ENCODE measurements at places on chromosomes 12 and 14.

GRCh38 chr14:99786511-99786989 is 6.7 kb upstream of the EML1 start:
- DNase-seq, result no peak

DNA sequence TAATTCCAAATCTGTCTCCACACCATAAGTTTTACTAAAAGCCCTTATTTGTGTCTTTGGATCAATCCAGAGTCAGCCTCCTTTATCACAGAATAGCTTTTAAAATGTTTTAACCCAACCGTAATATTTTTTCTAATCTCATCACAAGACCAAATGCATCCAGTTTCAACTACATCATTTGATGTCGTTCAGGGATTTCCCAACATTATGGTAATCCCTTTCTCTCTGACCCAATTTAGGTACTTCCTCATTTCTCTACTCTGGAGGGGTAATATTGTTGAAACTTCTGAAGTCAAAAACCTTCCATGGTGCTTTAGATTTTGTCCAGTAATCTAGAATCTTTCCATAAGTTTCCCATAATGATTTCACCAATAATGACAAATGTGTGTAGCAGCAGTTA is 596.8 kb downstream of the SOX5 start:
- DNase-seq, result no peak

DNA sequence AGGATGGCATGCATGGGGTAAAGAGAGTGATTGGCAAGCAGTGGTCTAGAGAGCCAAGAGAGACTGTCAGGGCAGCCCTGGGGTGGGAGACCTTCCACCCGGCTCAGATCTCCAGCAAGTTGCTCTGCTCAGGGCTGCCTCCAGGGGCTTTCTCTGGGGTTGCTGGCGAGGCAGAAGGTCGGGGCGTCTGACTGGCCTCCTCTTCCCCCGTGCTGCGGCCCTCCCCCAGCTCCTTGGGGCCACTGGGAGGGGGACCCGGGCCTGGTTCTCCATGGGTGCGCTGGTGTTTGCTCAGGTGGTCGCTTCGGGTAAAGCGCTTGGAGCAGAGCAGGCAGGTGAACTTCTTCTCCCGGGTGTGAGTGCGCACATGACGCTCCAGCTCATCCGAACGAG is 6.6 kb upstream of the AAAS start:
- no peak for DNase-seq

DNA sequence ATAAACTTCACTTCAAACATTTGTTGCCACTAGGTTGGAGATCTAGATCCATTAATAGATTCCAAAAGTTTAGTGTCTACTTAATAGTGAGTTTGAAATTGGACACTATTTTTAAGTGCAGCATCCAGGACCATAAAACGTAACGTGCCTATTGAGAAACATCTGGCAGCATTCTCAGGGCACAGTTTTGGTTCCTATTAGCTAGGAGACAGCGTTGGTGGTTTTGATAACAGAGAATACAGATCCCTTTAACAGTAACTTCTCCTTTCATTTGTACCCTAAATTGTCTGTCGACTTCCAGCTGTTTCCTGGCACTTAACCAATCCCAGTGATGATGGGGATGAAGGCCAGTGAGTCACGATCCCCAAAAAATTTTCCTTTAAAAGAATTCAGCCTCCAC is 25.8 kb downstream of the KCNK10 start:
- no peak for DNase-seq

DNA sequence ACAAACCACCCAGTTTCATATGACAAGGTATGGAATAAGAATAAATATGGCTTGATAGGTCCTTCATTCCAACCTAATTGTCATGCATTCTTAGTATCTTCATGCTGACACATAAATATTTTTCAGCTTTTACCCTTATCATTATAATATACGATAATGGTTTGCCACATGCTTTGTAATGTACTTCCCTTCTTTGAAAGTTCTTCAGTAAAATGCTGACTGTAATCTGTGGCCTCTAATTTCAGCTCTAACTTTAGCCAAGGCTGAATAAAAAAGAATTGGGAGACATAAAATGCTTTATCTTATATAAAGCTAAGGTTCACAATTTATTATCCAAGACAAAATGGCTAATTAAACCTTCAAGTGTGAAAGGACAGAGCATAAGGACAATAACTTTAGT is 2.6 kb upstream of the MAP4K5 start:
- DNase-seq, result no peak

GRCh38 chr12:32273063-32273522 is 126.3 kb upstream of the FGD4 start:
- no peak for DNase-seq

DNA sequence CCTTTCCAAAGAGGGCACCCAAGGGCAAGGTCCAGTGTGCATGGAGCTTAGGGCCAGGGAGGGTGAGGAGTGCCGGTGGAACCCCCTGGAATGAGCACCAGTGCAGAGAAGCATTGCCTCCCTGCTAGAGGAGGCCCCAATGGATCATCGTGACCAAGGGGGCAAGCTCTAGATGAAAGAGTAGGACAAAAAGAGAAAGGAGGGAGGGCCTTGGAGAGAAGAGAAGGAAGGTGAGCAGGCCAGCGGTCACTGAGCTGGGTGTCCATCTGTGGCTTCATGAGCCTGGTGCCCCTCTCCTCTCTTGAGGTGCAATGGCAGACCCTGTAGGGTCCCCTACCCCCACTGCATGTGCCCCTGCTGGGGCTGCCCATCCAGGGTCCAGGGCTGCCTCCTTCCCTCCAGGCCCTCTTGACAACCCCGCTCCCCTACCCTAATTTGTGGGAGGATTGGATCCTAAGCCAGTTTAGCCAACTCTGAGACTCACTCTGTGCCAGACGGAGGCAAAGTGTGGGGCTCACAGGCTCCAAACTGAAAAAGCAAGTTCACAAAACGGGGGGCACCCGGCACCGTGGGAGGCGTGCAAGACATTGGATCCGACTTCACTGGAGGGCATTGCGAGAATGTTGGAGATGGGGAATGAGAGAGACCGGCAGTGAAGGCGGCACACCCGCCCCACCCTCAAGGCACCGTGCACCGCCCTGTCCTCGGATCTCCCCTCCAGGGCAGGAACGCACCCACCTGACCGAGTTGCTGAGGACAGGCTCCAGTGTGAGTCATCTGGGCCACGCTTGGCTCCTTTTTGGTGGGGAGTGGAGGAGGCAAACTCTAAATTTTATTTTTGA is 207.5 kb downstream of the KIF26A start:
- no peak for DNase-seq

- DNase-seq, result no peak
Observed at GRCh38 chr12:76260390-76260748, 87.8 kb downstream of the BBS10 start.

- DNase-seq, result no peak
Observed at GRCh38 chr12:74818412-74818811, 280.8 kb downstream of the ATXN7L3B start.

DNA sequence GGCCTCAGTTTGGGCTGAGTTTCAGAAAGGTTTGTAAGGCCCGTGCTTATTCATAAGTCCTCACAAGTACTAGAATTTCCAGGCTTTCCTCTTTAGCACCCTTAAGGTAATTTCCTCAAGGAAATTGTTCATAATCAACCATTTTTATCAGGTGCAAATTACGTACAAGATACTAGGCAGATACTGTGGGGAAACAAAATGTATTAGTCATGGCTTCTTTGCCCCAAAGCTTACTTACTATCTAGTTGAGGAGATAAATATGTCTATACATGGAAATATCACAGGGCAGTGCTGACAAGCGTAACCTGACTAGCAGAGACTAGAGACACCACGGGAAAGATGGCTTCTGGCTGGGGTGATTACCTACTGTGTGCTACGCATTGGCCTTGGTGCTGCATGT is 22.5 kb downstream of the MAX start:
- no peak for DNase-seq

DNA sequence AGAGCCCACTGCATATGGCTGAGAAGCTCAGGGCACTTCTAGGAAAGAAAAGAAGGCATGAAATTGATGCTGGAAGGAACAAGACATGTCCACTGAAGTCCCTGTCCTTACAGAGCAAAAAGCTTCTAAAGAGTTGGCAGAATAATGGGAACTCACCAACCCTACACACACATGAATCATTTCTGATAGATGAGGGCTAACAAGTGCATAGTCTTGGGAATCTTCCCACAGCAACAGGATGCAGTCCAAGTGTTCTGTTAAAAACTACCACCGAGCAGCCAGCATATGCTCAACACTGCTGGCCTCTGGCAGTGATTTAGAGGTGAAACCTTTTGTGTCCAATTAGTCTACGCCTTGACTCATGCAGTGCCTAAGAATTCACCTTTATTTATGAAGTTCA is 44.8 kb downstream of the RHOJ start:
- DNase-seq, result no peak

- no peak for DNase-seq
Observed at GRCh38 chr12:65039301-65039700, 81.8 kb downstream of the WIF1 start.

- no peak for DNase-seq
Observed at GRCh38 chr12:1499351-1499750, 95.0 kb downstream of the FBXL14 start.

GRCh38 chr12:47901063-47901717 is 3.6 kb downstream of the VDR start:
- DNase-seq, result no peak

- no peak for DNase-seq
Observed at GRCh38 chr12:119020406-119021360, 39.3 kb downstream of the SRRM4 start.

- DNase-seq, result no peak
Observed at GRCh38 chr12:126027825-126028224, 962.6 kb downstream of the AACS start.
